ENCODE measurements at places on chromosomes 2 and 18.

DNA sequence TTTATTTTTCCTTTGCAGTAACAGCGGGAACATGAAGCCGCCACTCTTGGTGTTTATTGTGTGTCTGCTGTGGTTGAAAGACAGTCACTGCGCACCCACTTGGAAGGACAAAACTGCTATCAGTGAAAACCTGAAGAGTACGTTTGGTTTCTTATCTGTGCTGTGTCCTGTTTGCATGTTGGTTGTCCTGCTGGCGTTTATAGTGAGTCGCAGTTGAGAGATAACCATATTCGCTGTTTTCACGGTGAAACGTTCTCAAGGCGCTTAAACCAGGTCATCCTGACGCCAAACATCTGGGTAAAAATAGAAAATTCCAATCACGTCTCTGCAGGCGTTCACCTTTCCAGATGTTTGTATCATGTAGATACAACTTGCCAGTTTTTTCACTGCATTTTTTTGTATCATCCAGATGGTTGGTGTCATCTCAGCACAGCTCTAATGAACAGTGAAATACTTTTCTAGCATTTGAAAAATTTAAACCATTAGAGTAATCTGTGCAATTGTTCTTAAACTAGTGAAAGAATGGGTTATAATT, 21.2 kb downstream of the CLUL1 start:
- DNase-seq: no peak

DNA sequence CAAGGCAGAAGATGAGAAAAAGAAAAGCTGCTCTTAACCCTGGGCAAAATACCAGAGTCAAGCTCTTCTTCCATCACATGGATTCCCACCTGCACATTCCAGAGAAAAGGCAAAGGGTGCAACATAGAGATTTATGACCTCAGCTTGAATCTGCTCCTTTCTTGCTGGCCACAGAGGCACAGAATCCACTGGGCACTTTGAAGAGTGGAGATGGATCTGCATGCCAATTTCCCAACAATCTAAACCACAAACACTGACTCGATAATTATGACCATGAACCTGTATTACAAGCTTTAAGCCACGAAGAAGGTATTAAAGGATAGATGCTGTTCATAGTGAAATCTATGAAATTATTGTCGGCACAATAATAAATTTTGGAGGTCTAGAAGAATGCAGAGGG, 237.3 kb downstream of the PID1 start:
- DNase-seq: no peak

- DNase-seq: no peak
These were observed 39.2 kb downstream of the GRHL1 start for GRCh38 chr2:9990736-9991135.

- no peak for DNase-seq
These were observed 263.9 kb downstream of the GLI2 start for GRCh38 chr2:120999377-121000097.

GRCh38 chr18:63949068-63949737, at the start of gene HMSD:
Gene HMSD, plus strand, starts transcription at chr18:63949301. Its CDS starts 4,155 bp downstream, at chr18:63953456.
- DNase-seq: peak; percentile 66

DNA sequence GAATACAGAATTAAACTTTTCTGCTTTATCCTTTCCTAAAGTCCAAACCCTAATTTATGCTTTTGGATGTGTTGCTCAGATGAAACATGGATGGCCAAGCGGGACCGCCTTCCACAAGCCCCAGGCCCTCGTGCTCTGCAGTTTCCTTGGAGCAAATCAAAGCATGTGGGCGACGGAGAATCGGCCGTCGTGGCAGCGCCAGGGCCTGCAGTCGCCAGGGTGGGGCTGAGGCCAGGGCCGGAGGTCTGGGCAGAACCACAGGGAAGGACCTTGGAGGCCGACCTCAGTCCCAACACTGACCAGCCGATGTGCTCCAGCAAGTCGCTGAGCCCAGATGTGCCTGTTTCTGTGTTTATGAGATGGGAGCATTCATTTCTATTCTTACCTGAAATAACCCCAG, 108.1 kb downstream of the MBP start:
- DNase-seq: no peak

GRCh38 chr2:8633735-8634313, 48.0 kb upstream of the ID2 start:
- no peak for DNase-seq

- DNase-seq: no peak
These were observed 43.1 kb upstream of the SLC39A10 start for GRCh38 chr2:195613922-195614321.

DNA sequence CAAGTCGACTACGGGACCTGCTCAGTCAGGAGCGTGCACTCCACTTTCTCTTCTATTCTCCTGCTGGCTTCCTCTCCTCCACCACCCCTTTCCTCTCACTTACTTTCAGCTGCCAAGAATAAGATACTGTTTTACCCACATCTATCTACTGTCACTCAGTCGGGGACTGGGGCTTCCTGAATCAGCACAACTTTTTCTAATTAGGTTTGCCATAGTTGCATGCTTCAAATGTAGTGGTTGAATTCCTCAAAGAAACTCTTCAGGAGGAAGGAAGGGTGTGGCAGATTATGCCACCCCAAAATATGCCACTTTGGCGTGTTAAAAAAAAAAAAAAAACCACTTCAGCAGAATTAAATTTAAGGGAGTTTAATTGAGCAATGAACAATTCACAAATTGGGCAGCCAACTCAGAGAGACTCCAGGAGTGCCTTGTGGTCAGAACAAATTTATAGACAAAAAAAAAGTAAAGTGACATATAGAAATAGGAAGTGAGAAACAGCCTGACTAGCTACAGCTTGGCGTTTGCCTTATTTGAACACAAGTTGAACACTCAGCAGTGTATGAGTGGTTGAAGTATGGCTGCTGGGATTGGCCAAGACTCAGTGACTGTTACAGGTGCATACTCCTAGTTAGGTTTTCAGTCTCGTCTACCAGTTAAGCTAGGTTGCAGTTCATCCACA, 32.5 kb upstream of the RMDN2 start:
- no peak for DNase-seq

DNA sequence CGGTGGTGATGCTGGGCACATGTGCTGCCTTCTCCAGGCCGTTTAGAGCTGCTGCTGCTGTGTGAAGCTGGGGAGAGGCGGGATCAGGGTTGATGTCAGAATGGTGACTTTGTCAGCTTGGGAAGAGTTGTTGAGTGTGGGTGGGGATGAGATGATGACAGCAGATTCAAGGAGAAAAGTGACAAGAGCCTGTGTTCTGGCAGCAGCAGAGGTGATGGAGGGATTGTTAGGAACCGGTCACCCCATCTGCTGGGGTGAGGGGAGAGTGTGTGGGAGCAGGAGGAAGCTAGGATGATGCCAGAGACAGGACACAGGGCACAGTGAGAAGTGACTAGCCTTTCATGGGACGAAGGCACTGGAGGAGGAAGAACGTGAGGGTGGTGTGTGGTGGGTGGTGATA, 345.5 kb downstream of the RNF144A start:
- DNase-seq: no peak

DNA sequence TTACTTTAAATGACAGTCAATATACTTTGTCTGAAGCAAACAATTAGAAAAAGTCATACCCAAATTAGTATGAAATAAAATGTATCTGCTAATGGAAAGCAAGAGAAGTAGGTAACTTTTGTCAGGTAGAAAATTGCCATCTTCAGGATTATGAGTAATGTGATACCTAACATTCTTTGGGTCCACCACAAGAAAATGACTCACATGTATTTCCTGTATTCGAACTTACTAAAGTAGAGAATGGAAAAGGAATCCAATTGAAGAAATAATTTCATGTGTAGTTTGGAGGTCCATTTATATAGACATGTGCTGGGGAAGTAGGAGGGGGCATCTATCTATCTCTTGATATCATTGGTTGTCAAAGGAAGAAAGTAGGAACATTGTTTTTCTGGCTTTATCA, 636.2 kb upstream of the CHAC2 start:
- no peak for DNase-seq

GRCh38 chr2:120740765-120741524, 5.3 kb downstream of the GLI2 start:
- no peak for DNase-seq

DNA sequence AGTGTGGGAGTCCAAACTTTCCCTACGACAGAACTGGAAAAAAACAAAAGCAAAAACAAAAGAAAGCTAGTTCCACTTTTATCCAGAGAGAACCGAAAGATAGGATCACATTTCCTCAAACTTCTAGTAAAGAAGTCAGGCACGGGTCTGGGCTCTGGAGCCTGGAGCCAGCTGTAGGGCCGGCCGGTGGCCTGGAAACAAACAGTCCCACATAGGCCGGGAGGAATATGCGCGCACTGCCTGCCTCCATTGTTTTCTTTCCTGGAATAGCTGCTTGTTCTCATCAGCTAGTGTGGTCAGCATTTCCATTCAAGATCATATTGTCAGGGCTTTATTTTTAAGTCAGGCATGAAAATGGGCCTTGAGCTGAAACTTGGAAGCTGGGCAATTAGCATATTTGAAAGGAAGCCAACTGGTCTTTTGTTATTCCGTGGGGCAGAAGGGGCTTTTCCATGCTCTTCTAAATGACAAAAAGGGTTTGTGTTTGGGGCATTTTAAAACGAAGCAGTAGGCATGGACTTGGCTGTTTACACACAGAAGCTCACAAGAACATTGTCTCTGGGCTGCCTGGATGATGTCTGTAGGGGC, 58.7 kb upstream of the RFX8 start:
- no peak for DNase-seq

- no peak for DNase-seq
These were observed 507.5 kb downstream of the SLC4A3 start for GRCh38 chr2:220134756-220135534.

- DNase-seq: no peak
These were observed 244.1 kb downstream of the GPD2 start for GRCh38 chr2:156680266-156680665.

DNA sequence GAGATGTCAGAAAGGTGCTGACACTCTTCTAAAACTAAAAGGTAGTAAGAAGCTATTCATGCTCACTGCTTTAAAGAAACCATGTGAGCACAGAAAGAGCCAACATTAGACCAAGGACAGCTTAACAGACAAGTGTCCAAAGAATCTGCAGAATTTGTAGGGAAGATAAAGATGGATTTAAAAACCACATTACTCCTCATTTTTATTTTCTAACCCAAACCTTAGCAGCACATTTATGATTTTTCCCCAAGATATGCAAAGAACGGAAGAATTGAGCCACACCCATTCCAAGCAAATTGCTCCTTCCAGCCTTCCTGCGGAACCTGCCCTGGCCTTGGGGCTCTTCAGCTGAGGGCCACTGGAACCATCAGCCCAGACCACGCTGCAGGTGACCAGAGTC, 26.9 kb downstream of the MBP start:
- no peak for DNase-seq

DNA sequence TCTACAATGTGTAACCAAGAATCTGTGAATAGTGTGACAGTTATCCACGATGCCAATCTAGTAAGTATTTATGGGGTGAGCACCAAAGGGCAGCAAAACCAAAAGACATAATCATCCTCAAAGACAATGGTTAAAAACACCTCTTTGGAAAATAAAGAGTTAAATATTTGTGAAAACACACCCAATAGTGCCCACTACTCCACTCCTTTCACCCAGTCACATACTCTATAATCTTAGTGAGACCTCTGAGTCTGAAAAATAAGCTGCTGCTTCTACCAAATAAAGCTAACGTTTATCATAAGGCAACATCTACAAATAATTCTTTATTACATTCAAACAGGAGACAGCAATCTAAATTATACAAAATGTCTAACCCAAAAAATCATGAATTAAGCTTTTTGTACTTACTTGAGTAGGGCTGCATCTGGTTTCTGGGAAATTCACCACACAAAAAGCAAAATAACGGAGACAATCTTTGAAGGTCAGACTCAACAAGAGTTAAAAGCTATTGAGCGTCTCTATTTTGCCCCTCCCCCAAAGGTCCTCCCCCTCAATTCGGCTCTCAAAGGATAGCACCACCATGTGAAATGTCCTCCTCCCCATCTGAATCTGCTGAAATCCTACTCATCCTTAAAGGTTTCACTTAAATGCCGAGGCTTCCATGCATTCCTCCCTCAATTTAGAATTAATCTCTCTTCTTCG, 2.0 kb downstream of the RAPH1 start:
- no peak for DNase-seq

DNA sequence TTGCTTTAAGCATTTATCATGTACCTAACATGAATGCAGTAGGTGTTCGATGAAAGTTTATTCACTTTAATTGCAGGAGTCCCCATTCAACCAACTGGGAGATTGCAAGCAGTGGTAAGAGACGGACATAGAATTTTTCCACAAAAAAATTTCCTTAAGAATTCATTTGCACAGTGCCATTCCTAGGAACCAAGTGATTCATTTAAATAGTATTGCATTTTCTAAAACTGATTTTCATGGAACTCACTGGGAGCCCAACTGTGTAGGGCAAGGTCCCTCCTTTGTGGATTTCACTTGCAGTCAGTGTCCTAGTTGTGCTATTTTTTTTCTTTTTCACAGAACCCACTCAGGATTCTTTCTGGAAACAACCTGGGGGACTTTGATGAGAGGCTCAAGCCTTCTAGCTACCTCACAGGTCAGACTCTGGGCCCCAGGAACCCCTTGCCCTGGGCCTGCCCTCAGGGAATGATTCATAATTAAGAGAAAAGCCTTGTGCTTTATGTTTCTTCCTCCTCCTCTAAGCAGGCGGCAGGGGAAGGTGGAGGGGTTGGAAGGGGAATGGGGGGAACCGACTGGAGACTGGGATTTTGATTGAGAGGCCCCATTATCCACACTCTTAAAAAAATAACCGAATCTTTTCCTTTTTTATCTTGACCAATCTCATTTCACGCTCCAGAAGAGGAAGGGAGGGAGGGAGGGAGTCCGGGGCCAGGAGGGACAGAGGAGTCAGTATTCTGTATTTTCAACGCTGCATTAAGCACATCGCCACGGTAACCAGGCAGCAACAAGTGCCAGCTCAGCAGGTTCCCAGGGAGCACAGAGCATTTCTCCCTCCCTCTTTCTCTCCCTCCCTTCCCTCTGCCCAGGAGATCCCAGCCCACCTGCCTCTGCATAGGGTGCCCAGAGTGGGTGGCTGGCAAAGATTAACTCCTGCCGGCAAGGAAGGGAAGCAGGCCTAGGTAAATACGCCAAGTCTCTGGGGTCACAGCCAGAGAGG, 51.8 kb downstream of the PSD4 start:
- no peak for DNase-seq

DNA sequence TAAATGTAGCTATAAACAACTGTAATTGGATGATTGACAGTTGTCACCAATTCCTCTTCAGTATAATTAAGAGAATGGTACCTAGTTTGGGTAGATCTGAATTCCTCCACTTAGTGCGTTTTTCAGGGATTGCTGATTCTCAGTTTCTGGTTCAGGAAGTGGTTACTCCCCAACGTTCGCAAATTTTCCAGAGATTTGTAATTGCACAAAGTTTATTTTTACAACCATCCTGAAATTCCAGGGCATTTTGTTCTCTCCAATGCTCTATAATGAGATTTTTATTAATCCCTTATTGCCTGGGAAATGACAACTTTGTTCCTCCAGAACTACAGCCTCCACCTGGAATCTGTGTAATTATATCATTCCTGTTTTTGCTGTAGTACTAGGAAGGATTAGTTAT, 710.6 kb upstream of the ZEB2 start:
- no peak for DNase-seq

DNA sequence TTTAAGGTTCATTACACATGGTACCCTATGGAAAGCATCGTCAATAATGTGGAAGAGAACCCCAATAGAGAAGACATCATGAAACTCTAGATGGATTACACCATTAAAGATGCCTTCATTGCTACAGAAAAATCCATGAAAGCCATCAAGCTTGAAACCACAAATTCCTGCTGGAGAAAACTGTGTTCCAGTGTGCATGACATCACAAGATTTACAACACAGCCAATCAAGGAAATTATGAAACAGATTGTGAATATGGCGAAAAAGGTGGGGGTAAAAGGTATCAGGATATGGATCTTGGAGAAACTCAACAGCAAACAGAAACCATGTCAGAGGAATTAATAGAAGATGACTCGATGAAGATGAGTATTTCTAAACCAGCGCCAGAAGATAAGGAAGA, 200.0 kb downstream of the SLC4A10 start:
- DNase-seq: no peak

- DNase-seq: no peak
These were observed 107.0 kb downstream of the ACTR3 start for GRCh38 chr2:113996671-113997594.

Data from stimulated activated CD4-positive, alpha-beta T cell treated with anti-CD3 and anti-CD28 coated beads, TNF-alpha, amount 100 ng/mL, for 24 hours (primary cell).